SW 1271 (cell line): ENCODE measurements at places on chromosomes 11 and 22.

GRCh38 chr22:48952256-48953102 lies 875.2 kb downstream of the BRD1 start:
- DNase-seq, result no peak

DNA sequence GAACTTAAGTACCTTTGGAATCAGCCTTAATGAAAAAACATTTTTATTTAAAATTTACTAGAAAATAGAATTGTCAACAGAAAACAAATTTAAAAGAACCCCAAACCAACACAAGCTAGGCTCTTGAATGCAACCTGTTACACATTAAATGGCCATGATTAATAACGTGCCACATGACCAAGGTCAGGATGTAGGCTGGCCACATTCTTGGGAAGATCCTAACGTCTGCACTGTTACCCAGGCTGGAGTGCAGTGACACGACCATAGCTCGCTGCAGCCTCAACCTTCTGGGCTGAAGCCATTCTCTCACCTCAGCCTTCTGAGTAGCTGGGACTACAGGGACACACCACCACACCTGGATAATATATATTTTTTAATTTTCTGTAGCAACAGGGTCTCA lies 126.4 kb upstream of the APOA1 start:
- DNase-seq, result no peak

GRCh38 chr11:45563171-45563570 lies 102.3 kb downstream of the CHST1 start:
- DNase-seq, result no peak

GRCh38 chr11:43853781-43854180 lies 26.9 kb upstream of the ALKBH3 start:
- no peak for DNase-seq

DNA sequence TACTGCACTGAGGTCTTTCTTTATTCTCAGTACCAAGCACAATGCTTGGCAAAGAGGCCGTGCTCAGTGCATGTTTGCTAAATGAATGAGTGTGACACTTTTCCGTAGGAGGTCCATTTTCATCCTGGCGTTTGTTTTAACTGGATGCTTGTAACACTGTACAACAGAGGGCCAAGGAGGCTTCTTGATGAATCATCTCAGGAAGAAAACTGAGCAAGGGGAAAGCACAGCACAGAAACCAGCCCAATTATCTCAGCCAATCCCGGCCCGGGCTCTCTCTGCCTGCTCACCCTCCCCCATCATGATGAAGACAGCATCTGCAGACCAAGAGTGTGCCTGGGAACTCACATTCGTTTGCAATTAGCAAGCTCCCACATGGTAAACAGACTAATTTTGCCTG lies 570.3 kb downstream of the OPCML start:
- no peak for DNase-seq

GRCh38 chr11:126478466-126478865 lies 123.0 kb downstream of the ST3GAL4 start:
- DNase-seq, result no peak

DNA sequence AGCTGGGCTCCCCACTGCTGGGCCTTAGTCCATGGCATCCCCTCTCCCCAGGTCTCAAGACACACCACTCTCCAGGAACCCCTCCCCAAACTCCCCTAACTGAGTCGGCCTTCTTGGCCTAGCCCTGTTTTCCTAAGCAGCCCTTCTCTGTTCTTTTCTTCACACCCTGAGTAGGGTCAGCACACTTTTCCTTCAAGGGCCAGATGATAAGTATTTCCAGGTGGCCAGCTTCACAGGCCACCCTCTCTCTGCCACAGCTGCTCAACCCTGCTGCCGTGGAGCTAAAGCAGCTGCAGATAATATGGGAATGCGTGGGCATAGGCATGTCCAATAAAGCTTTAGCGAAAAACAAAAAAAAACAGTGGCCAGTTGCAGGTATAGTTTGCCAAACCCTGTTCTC lies 24.1 kb downstream of the DGCR2 start:
- DNase-seq, result no peak

GRCh38 chr22:17046566-17047348 lies 38.0 kb upstream of the IL17RA start:
- DNase-seq, result no peak

GRCh38 chr22:44736581-44737405 lies 15.6 kb upstream of the ARHGAP8 start:
- no peak for DNase-seq
